ENCODE measurements at places on chromosomes 5 and 9. TPM values are rescaled to one million over a fixed set of nuclear protein-coding genes. Genes with fewer than 3 reads are reported as not detected.

GRCh38 chr5:139137697-139138096 is 60.5 kb downstream of the SIL1 start:
- no peaks in the 10 kb centered on the region for H3K36me3 ChIP-seq
- peaks cover 9% of the 10 kb centered on the region for H3K4me1 ChIP-seq
- DNase-seq, result peak; percentile 19
- H3K27ac ChIP-seq, result no peak overlapping the region

- no peak overlapping the region for H3K27ac ChIP-seq
- peak; percentile 15 for DNase-seq
Measured at GRCh38 chr5:90598293-90598692, 39.7 kb downstream of the ADGRV1 start.

- H3K4me3 ChIP-seq, result no peak overlapping the region
- no peaks in the 10 kb centered on the region for H3K36me3 ChIP-seq
- H3K27ac ChIP-seq, result no peak overlapping the region
- peaks cover 100% of the 10 kb centered on the region for H3K27me3 ChIP-seq
Measured at GRCh38 chr5:51395245-51395644, 12.0 kb downstream of the ISL1 start.

DNA sequence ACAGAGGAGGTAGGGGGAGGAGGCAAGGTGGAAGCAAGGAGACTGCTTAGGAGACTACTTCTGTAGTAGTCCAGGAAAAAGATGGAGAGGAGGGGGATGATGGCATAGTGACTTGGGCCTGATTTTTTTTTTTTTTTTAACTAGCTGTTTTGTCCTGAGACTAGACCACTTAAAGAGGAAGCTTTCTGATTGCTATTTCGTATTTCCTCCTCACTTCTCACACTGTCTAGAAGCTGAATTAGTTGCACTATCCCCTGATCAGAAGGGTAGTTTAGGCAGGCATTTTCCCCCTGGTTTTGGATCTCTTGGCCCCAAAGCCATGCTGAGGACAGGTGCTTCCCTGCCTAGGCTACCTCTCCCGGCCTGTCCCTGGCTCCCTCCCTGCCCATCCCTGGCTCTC is 14.9 kb downstream of the LARP1 start:
- peak overlapping the region; percentile 94 for H3K27ac ChIP-seq
- H3K4me1 ChIP-seq, result peaks cover 92% of the 10 kb centered on the region
- no peaks in the 10 kb centered on the region for H3K27me3 ChIP-seq
- H3K36me3 ChIP-seq, result peaks cover 2% of the 10 kb centered on the region
- H3K4me3 ChIP-seq, result no peak overlapping the region

DNA sequence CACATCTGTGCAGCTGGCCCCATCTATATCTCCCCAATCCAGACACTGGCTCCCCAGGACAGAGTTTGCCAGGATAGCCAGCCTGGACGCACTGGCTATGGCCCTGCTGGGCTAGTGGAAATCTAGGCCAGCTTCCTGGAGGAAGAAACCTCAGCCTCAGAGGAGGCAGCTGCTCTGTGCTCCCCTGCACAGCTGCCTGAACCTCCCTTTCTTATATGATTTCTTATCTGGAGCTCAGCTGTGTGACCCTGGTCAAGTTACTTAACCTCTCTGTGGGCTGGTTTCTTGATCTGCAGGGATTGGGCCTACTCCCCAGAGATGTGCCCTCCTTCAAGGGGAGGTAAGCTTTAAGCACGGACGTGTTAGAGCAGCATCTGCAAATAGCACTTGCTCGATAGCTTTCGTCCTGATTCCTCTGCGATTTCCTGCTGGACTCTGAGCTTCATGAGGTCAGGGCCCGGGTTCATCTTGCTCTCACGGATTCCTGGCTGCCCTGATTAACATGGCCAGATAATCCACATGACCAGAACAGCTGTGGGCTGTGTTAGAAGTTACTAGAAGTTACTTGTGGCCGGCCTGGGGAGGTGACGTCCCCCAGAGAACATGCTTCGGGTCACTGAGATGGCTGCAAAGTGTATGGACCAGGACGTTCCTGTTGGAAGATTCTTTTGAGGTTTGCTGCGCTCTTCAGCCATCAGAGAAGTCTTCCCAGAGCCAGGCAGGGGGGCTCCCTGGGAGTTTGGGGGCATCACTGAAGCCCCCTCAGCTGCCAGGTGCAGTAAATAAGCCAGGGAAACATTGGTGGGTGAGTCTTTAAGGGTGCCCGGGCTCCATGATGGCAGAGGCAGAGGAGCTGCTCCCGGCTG is 14.5 kb downstream of the C9orf50 start:
- no peaks in the 10 kb centered on the region for H3K36me3 ChIP-seq
- DNase-seq, result no peak
- peaks cover 48% of the 10 kb centered on the region for H3K4me1 ChIP-seq
- peaks cover 9% of the 10 kb centered on the region for H3K27me3 ChIP-seq
- H3K27ac ChIP-seq, result no peak overlapping the region

- no peak for DNase-seq
- no peaks in the 10 kb centered on the region for H3K36me3 ChIP-seq
- H3K27me3 ChIP-seq, result no peaks in the 10 kb centered on the region
- peak overlapping the region; percentile 19 for H3K27ac ChIP-seq
- H3K4me3 ChIP-seq, result no peak overlapping the region
Measured at GRCh38 chr5:76874088-76874581, 24.3 kb downstream of the S100Z start.

The IRX1 gene
- 14.8 TPM for total RNA-seq

The MEF2C gene
- 1.4 TPM for total RNA-seq
